ENCODE measurements at places on chromosomes 12 and 14.

GRCh38 chr12:14903386-14904098, 17.9 kb upstream of the MGP start:
- DNase-seq = no peak

DNA sequence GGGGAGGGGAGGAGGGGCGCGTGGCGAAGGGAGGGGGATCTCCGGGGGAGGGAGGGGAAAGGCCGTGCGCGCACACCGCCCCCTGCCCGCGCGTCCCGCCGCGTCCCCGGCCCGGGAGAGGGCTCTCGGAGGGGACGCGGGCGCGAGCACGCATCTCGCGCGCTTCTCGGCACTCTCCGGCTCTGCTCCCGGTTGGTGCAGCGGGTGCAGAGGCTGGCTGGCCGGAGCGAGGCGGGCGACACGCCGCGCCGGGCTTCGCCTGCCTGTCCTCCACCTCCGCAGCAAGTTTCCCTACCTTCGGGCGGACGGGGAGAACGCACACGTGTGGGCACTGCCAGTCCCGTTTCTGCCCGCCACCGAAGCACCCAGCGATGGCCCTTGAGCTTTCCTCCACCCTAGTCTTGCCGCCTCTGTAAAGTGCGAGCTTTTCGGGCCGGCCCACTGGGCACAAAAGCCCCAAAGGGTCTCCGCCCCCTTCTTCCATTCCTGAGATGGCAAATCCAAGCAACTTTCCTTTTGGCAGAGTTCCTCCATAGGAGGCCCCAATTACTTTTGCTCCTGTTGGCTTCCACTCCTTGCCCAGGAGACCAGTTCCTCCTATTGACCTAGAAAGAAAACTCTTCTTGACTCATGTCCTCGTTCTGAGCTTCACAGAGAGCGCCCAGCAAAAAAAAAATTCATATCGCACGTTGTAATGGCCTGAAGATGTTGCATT, 363 bp upstream of the CSAD start:
- DNase-seq = peak; percentile 85

DNA sequence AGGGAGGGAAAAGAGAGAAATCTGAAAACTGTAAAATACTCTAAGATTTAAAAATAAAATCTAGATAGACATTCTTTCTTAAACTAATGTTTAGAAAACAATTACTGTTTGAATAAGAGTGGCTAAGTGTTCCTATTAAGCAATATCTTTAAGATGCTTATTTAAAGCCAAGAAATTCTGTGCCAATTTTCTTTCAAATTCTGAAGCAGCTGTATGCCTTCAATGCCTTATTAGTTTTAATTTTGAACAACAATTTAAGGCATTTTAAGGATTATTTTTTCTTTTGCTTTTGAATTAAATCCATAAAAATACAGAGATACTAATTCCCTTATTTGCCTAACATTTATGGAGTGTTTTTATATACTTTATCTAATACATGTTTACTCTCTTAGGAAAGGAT, 50.3 kb upstream of the KITLG start:
- DNase-seq = no peak

- no peak for DNase-seq
These were observed 180.8 kb downstream of the KLHL28 start for GRCh38 chr14:44780989-44781388.

DNA sequence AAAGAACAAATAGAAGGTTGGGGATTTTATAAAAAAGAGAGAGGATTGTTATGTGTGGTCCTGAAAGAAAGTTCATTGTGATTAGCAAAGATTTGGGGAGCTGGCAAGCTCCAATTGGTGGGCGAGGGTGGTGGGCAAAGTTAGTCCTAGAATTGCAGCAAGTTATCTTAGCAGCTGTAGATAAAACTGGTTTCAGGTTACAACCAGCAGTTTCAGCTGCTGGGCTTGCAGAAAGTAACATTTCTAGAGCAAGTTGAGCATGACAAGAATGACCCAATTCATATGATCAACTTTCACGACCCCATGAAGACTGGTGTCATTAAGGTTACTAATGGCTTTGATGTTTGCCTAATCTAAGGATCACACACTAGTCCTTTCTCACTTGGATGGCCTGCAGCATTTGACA, 177.9 kb upstream of the NUDT4 start:
- no peak for DNase-seq

All from COR-L47 (cell line).